Stimulated activated CD8-positive, alpha-beta memory T cell treated with anti-CD3 and anti-CD28 coated beads, Interleukin-7, amount 100 ng/mL, for 1 hour (primary cell): ENCODE measurements at places on chromosomes 4 and X.

- no peak for DNase-seq
These were observed 77.4 kb downstream of the TBL1X start for GRCh38 chrX:9542106-9542760.

GRCh38 chrX:21153503-21153902 is 220.7 kb upstream of the CNKSR2 start:
- no peak for DNase-seq

DNA sequence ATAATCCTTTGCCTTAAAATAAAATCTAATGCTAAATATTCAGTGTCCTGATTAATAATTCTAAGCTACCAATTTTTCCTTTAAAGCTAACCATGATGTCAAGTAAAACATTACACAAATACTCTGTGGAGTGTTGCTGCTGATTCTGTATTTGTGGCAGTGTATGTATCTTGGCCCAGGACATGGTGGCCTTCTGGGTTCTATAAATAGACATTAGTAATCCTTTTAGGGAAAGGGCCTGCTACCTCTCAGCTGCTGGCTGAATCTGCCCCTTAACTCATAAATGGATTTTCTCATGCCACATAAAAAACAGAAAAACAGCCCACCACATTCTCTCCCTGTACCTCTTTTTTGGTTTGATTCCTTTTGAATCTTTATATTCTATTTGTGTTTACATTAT is 1.2 kb upstream of the XK start:
- DNase-seq, result no peak

GRCh38 chrX:153769865-153770600 is 6.0 kb downstream of the PLXNB3 start:
- DNase-seq, result no peak

DNA sequence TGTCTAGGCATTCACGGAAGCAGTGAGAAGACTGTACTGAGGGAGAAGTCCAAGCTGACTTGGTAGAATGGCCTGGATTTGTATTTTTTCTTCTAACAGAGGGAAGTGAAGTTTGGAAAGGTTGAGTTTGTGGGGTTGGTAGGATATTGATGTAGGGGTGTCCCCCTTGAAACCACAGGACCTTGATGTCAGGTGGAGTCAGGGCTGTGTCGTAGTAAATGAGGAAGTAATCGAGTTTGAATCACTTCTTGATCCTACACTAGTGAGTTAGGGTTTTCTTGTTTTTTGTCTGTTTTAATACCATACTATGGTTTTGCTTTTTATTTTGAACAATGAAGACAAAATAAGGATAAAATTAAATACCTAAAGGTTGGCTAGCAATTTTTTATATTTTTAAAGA is 30.1 kb upstream of the ANAPC4 start:
- DNase-seq, result no peak

- DNase-seq, result no peak
These were observed at the start of gene MAGEA10 for GRCh38 chrX:152138388-152138784. Gene MAGEA10, minus strand, starts transcription at chrX:152138577. Its CDS starts 2,957 bp downstream, at chrX:152135620.

DNA sequence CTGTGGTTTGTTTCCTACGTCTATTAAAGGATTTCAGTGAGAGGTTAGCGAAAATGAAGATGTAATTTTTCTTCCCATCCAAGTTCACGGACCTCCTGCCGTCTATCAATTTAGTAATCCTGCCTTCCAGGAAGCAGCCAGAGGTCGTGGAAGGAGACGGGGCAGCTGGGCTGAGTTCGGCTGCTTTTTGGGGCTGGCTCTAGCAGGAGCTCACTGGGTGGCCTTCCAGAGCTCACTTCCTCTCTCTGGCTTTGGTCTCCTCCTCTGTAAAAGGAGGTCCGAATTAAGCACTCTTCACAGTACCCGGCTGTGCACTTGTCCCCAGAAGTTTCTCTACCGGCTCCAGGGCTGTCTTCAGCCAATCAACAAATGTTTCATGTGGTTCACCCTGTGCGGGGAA is 295.4 kb downstream of the BCOR start:
- no peak for DNase-seq

DNA sequence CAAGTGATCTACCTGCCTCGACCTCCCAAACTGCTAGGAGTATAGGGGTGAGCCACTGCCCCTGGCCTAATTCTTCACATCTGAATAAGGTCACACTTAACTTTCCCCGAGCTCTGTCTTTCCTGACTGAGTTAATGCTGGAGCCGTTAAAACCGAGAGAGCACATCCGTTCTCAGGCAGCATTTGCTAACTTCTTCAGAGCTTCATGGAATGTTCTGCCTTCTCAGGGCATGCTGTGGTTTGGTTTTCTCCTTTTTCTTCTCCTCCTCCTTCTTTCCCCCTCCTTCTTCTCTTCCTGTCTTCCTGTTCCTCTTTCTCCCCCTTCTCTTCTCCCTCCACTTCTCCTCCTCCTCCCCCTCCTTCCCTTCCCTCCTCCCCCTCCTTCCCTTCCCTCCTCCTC is 119.9 kb downstream of the ASMT start:
- no peak for DNase-seq

GRCh38 chr4:16194214-16194613 is 32.1 kb downstream of the TAPT1 start:
- no peak for DNase-seq

- no peak for DNase-seq
These were observed 165.5 kb upstream of the PDE5A start for GRCh38 chr4:119794113-119794512.

- no peak for DNase-seq
These were observed 141.4 kb downstream of the KLHL8 start for GRCh38 chr4:87078987-87079486.

- DNase-seq, result no peak
These were observed 114.4 kb upstream of the POF1B start for GRCh38 chrX:85493821-85494220.

- no peak for DNase-seq
These were observed 595 bp downstream of the MBNL3 start for GRCh38 chrX:132488180-132488705.

DNA sequence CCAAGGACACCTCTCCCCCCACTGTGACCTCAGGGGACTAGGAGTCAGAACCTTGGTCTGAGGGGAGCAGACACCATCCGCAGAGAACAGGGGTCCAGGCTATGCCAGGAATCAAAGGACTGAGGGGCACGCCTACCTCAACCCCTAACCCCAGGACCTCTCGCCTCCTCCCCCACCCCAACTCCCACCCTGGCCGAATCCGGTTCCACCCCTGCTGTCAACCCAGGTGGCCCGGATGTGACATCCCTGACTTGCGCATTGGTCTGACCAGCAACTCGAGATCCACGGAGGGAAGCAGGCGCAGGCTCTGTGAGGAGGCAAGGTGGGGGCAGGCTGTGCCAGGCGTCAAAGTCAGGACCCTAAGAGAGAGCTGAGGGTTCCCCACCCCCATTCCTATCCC is 468 bp upstream of the MAGEA4 start:
- no peak for DNase-seq

DNA sequence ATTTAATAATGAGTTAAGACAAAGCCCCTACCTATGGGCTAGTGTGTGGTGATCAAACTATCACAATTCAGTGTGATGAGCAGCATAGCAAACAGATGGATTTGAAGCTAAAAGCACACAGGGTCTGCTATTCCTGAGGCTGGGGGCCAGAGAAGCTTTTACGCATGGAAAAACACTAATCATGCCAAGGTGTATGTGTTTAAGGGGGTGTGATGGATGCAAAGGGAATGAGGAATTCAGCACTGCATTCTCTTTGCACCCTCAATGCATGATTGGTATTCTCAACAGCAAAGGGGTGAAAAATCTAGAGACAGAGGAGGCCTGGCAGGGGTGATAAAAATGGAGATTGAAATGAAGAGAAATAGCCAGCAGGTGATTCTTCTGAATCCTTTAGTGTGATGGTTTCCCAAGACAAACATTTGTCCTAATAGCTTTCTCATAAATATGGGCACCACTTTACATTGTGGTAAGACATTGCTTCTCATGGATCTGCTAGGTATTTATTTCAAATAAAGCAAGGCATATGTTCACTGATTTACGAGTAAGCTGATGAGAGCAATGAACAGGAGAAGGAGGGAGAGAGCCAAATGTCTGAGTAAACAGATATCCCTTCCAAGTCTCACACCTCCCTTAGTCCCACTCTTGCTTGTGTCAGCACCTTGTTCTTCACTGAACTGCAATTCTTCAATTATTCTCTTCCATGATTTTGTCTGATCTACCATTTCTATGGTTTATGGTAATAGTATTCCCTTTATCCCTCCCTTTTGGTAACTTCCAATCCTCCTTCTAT is 15.7 kb downstream of the C1QTNF7 start:
- DNase-seq, result no peak

GRCh38 chr4:97653701-97654100 is 489.6 kb downstream of the STPG2 start:
- no peak for DNase-seq

GRCh38 chrX:127963696-127964095 is 88.5 kb downstream of the ACTRT1 start:
- no peak for DNase-seq

GRCh38 chr4:175431694-175432093 is 380.4 kb downstream of the GPM6A start:
- DNase-seq, result no peak

DNA sequence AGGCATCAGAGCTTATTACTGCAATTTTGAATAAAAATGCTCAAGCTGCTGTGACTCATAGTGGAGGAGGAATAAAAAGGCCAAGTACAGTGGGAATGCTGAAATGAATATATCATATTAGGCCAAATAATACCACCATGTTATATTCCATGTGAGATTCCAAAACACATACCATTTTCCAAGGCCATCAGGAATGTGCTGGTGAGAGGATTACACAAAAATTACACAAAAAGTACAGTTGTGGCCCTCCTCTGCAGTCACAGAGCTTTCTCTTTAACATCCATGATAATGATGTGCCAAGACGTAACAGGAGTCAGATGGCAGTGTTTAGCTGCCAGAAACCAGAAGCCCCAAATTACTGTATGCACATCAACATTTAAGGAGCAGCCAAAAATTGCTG is 153.5 kb downstream of the PCDH18 start:
- no peak for DNase-seq

GRCh38 chr4:147655639-147656038 is 28.3 kb downstream of the PRMT9 start:
- no peak for DNase-seq

GRCh38 chr4:25861280-25861950 is 1.4 kb downstream of the SEL1L3 start:
- DNase-seq, result no peak

- no peak for DNase-seq
These were observed 868 bp downstream of the PLS3 start for GRCh38 chrX:115561605-115562479.

DNA sequence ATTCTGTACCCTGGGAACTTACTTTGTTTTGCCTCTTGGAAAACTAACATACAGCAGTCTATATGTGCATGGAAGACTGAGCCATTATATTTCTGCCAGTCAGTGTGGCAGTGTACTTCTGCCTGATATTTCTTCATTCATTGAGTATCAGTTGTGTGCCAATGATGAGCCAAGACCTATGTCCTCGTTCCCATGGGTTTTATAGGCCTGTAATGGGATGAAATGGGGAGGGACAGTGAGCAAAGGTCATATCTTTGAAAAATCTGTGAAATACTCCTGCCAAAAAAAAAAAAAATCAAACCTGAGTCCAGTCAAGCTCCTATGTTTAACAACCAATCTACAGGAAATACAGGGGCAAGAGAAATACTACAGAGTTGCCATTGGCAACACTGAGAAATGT is 9.1 kb downstream of the NSD2 start:
- DNase-seq, result no peak

- no peak for DNase-seq
These were observed 686 bp downstream of the FIP1L1 start for GRCh38 chr4:53378171-53378482.

DNA sequence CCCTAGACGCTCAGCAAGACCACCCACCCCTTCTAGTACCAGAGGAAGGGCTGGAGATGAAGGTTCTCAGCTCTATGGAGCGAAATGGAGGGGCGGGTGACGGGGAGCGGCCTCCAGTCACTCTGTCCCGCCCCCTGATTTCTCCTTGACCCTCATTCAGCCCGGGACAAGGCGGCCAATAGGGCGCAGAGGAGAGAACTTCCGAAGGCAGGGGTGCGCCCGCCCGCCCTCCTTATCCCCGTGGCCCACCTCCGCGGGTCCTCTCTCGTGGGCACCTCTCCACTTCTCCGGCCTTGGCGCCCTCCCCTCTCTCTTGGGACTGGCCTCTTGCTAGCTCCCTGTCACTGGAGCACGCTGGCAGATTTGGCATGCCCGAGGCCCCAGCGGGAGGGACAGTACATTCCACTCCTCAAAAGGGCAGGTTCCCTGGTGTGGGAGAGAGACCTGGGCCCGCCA is 1.1 kb upstream of the SEPTIN6 start:
- DNase-seq, result no peak

- DNase-seq, result no peak
These were observed 40.4 kb downstream of the PCDH7 start for GRCh38 chr4:30760551-30760950.

GRCh38 chrX:16196829-16197228 is 29.5 kb downstream of the MAGEB17 start:
- DNase-seq, result no peak

DNA sequence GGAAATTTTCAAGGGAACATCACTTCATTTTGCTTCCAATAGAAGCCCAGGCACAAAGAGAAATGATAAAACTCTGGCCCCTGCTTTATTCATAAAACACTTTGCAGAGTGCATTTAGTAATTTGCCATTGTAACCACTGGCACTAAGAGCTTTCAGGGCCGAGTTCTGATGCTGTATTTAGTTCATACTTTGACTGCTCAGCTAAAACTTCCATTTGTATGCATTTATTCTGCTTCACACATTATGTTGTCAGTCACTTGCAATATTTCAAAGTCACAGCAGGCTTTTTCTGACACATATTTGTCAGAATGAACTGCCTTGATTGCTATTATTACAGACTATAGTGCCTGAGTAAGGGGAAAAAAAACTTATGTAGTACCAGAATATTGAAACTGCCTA is 174.3 kb upstream of the ATOH1 start:
- DNase-seq, result no peak

GRCh38 chr4:38149472-38149996 is 189.3 kb downstream of the PTTG2 start:
- DNase-seq, result no peak
